ENCODE measurements at places on chromosomes 6 and 20. TPM values are rescaled to one million over a fixed set of nuclear protein-coding genes. Genes with fewer than 3 reads are reported as not detected.

Gene KPNA5
- 8.6 TPM for total RNA-seq

Gene FUT9
- total RNA-seq, result 0.18 TPM

Gene OVOL2
- total RNA-seq, result 7.8 TPM

Gene MCHR2
- total RNA-seq, result not detected

Gene TSPO2
- not detected for total RNA-seq

Gene RIMS1
- 0.70 TPM for total RNA-seq

Gene CYP39A1
- not detected for total RNA-seq

Gene MAN1A1
- total RNA-seq, result 13.2 TPM

Gene RAB23
- total RNA-seq, result 20.7 TPM

Gene CHRNA4
- total RNA-seq, result 2.0 TPM

Gene ZNF311
- 2.8 TPM for total RNA-seq

Gene FBXO5
- 52.1 TPM for total RNA-seq

Gene PRDM1
- total RNA-seq, result 2.4 TPM

DNA sequence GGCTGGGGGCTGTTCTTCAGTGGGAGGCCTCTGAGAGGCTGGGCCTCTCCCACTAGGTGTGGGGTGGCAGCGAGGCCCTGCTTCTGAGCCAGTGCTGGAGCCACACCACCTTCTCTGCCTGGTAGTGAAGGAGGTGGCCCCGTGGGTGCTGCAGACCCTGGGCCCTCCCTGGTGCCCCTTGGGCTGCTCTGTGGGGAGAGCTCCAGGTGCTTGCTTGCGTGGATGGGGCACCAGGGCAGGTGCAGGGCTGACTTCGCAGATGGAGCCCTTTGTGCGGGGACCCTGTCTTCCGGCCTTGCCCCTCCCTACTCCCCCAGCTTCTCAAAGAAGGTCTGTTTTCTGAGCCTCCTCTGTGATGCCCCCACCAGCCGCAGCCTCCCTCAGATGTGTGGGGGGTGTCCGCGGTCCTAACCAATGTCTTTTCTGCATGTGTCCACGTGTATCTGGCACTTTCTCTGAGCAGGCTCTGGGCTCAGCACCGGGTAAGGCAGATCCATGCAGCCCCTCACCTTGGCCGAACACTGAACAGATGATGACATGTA, 17.2 kb upstream of the MYT1 start:
- DNase-seq, result peak; percentile 49

- DNase-seq, result peak; percentile 85
Observed at GRCh38 chr6:1311400-1312202, at the start of gene FOXQ1. FOXQ1 (plus strand) TSS chr6:1312098; CDS start chr6:1312705, 607 bp downstream.

- DNase-seq, result no peak
Observed at GRCh38 chr6:129302671-129303070, 407.3 kb downstream of the ARHGAP18 start.

DNA sequence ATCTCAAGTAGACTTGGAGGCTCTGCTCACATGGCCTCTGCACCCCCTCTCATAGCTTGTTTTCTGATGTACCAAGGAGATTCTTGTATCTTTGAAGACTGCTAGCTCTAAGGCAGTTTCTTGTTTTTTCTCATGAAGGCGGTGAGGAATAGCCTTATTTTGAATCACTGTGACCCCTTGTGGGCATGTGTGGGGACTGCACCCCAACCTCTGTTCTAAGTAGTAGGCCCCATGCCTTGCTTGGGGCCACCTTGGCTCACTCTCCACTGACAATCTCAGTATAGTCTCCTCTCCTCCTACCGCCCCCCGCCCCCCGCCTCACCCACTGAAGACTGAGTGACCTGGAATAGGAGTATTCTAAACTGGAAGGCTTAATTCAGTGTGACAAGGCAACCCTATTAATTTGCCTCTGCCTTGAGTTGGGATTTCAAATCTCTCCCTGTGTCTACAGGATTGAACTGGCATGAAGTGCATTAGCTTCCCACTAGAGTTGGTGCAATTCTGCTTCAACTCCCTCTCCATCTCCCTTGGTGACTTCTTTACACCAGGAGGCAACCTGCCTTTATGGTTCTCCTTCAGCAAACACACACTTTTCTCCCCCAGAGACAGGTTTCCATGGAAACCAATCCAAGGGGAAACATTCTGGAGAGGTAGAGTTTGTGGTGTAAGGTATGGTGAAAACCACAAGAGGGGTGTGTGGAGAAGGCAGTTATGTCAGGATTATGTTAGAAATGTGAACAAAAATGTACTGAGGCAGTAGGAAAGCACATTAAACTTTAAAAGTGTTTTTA, 75.4 kb upstream of the ECI2 start:
- DNase-seq, result peak; percentile 71

DNA sequence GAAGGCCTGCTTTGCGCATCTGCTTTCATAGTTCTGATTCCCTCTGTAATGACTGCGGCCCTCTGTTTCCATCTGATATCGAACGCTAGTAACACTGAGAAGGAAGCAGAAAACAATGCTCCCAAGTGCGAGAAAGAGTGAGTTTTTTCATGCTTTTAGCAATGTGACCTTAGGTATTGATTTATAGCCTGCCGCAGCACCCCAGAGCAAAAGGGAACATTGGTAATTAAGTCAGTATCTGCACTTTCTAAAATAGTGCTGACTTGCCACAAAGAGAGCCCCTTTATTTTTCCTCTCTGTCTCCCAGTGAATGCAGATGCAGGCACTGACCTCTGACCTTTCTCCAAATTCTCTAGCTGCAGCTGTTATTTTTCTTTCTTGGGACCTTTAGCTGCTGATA, 129.8 kb downstream of the HDGFL1 start:
- no peak for DNase-seq

DNA sequence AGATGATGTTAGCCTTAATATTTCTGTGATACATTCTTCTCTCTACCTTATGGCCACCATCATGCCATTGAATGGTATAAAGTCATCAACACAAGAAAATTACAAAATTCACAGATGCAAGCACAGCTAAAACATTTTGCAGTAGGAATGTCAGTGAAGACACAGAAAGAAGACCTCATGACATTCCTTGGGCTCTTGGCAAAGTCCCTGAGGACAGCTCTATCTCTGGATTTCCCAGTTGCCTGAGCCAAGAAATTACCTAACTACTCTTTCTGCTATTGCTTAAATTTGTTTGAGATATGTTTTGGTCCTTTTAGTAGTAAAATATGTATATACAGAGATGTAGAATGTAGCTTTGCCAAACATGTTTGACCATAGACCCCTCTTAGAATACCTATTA, 201.0 kb upstream of the STXBP5 start:
- DNase-seq, result no peak

- no peak for DNase-seq
Observed at GRCh38 chr20:59010321-59010994, 3.4 kb upstream of the CTSZ start.

DNA sequence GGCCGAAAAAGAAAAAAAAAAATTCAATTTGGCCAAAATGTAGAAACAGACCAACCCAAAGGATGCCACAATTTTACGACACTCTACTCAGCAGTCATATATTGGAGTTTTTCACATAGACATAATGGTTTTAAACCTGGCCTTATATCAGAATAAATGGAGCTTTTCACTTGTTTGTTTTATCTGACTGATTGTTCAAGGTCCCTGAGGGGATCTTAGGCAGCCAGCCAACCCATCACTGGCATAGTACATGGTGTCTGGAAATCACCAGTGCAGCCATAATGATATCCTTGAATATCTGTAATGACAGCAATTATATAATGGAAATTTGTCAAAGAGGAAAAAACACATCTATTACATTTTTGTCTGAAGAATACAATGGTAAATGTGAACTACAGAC, 96.9 kb downstream of the PRSS35 start:
- DNase-seq, result no peak

DNA sequence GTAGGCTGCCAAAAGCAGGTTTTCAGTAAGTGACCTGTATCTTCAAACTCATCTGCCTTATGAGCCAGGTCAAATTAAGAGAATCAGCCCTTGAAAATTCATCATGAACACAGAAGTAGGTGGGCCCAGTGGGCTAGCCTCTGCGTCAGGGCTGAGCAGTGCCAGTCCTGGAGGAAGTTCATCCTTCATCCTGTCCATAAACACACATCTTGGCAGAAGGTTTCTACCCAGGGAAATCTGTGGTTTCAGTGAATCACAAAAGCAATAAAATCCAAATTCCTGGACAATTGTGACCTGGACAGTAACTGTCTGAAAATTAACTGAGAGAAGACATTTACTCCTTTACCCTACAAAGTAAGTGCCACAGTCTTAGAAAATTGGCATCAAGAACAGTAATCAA, 72.4 kb downstream of the ATG5 start:
- no peak for DNase-seq

GRCh38 chr6:80641591-80641990, 535.1 kb downstream of the BCKDHB start:
- DNase-seq, result no peak

DNA sequence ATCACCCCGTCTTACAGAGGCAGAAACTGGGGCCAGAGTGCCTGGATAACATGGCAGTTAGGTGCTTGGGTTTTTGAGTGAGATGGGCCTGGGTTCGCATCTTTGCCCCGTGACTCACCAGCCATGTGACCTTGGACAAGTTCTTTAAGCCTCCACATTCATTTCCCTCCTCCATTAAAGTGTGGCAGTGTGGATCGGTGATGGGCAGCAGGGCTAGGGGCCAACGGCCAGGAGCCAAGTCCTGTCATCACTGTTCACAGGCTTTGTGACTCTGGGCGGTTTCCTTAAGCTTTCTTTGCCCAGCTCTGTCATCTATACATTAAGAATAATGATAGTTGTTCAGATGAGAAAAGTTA, 85.5 kb upstream of the PMEPA1 start:
- no peak for DNase-seq

- DNase-seq, result no peak
Observed at GRCh38 chr20:13839421-13840092, 54.7 kb downstream of the NDUFAF5 start.

- DNase-seq, result no peak
Observed at GRCh38 chr6:105850261-105851112, 235.6 kb upstream of the PRDM1 start.

- peak; percentile 42 for DNase-seq
Observed at GRCh38 chr20:35007413-35007812, 51.7 kb downstream of the MYH7B start.

GRCh38 chr6:3068329-3069214, at the start of gene RIPK1:
RIPK1 (plus strand) TSS chr6:3068494; CDS start chr6:3076824, 8,330 bp downstream.
- DNase-seq, result peak; percentile 97

DNA sequence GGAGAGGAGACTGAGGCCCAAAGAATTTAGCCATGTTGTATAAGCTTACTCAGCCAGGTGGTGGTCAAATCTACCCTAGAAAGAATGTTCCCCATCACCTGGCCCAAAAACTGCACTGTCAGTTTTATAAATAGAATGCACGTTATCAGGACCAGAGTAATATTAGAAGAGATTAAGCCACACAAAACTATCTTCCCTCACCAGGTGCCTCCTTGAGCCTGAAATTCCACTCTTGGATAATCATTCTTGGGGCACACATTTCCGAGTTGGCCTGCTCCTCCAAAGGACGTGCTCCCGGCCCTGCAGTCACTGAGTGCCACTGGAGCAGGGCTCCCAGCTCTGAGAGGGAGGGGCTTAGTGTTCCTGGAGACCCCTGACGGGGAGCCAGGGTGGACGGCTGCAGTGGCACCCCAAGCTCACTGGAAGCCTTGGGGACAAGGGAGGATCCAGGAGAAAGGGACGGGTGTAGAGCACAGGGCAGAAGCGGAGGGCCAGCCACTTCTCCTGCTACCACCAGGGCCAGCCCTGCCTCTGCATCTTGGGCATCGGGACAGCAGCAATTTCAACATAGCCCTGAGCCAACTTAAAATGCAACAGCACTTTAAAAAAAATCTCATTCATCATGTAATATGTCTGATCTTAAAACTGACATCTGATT, 160.8 kb upstream of the QKI start:
- peak; percentile 43 for DNase-seq

- DNase-seq, result no peak
Observed at GRCh38 chr6:53363341-53364079, 14.8 kb upstream of the ELOVL5 start.

GRCh38 chr6:76707630-76708029, 635.2 kb upstream of the IMPG1 start:
- no peak for DNase-seq

DNA sequence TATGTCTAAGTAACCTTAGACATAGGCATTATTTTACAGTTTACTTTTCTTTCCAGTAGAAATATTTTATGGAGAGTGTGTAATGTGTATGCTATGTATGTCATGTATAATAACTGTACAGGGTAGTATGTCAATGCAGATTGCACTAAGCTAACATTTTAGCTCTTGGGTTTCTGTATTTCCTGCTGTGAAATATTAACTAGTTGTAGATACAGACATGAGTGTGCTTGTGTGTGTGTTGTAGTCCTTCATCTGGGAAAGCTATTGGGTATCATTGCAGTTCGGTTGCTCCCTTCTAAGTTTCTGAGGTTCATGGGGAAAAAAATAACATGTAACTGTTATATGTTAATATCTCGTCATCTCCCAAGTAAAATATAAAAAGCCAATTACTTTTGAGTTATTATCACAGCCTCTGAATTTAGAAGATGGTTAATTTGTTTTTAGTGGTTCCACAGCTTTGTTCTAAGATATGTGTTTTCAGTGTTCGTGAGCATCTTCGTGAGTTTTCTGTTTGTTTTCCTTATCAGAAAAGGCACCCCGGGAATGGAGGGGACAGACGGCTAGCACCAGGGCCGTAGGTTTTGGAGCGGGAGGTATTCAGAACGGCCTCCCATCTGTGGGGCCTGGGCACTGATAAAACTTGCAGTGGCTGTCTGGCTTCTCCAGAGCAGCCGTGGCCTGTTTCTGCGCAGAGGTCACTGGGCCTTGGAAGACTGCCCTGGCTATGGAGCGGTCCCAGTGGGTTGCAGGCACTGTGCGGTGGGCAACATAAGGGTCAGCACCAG, 215.0 kb downstream of the ARID1B start:
- DNase-seq, result no peak

GRCh38 chr6:148700741-148701311, 46.0 kb upstream of the UST start:
- DNase-seq, result peak; percentile 34

DNA sequence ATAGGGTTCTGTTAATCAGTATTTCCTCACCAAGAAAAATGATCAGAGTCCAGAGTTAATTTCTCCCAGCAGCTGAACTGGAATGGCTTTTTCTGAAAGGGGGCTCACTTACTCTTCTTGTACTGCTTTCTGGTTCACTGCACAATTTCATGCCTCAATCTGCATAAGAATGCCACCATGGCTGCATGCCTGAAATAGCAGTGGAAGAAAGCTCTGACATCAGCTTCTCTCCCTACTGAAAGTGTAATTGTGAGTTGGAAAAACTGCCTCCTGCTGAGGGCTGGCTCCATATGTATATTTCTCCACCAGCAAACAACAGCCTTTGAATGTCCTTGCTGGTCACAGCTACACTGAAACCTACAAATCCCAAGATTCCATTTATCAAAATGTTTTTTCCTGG, 1027.2 kb upstream of the GJE1 start:
- peak; percentile 5 for DNase-seq

GRCh38 chr20:48278961-48279481, 493.7 kb upstream of the SULF2 start:
- no peak for DNase-seq

- no peak for DNase-seq
Observed at GRCh38 chr6:163017801-163018200, 290.0 kb downstream of the PACRG start.

GRCh38 chr20:57913156-57913930, 203.5 kb upstream of the PMEPA1 start:
- DNase-seq, result no peak
